ENCODE measurements at places on chromosomes 1 and 21. TPM values are rescaled to one million over a fixed set of nuclear protein-coding genes. Genes with fewer than 3 reads are reported as not detected.
A peak's percentile ranks its signal among the peaks of the same experiment; 100 is the strongest.

DNA sequence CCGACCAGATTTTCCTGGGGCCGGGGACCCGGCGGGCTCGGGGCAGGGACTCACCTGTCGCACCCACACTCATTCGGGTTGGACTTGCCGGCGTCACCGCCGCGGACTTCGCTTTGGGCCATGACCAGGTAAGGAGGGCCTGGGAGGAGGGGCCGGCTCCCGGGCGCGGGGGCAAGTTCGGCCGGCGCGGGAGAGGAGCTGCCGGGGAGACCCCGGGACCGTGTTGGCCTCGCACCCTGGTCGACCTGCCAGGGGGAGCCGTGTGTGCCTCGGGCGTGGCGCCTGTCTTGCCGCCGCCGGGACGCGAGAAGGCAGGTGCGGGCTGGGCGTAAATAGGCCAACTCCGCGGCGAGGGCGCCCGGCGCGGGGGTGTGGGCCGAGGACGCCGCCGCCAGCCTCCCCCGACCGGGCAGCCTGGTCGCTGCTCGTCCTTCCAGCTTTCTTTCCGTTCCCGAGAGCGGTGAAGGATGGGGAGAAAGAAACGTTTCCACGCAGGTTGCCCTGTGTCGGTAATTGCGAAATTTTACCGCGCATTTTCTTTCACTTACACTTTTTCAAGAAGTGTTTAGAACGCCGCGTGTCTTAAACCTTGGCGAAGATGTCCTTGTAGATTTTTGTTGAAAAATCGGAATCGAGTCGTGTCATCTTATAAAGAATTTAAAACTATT lies 558 bp downstream of the USP1 start:
- ATAC-seq, result peak; percentile 0

- ATAC-seq, result no peak
Measured at GRCh38 chr1:42461196-42461595, 1.9 kb upstream of the CCDC30 start.

- no peak for ATAC-seq
Measured at GRCh38 chr1:26686795-26687194, 9.0 kb upstream of the ARID1A start.

DNA sequence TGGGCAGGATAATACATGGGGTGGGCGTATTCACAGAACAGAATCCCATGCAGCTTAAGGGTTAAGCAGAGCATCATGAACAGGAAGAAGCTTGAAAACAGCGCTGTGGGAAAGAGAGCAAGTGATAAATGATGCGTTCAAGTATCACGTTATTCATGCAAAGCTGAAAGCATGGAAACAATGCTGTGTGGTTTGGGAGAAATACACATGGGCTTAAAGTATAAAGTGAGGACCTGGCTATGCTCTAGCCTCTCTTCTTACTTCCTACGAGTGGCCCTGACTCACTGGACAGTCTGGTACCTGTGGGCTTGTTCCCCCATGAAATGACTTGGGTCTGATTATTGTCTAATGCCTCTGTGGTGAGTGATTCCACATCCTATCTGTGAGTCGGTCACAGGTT lies 25.7 kb downstream of the TMPRSS2 start:
- ATAC-seq, result peak; percentile 26

DNA sequence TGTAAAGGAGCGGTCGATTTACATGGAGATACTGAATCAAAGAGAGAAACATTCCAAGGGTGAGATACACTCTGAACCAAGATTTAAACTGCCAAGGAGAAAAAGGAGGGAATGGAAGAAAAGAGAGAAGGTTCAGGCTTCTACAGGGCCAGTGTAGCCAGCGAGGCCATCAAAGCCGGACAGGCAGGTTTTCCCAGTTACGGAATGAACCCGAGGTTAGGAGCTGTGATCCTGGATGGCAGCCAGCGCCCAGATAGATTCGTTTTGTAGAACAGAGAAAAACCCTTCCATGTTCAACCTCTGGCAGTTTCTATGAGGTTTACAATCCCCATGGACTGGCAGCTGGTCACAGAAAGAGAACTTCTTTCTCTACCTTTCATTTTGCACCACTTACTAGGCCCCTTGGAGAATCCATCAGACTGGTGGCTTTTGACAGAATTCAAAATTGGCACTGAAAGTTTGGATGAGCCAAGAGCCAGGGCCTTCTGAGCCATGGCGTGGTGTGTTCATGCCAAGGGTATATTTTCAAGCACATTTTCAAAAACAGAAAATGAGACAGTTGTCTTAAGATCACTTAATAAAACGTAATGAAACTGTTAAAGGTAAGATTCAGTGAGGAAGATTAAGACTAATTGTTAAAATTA lies 171.5 kb downstream of the RUNX1 start:
- ATAC-seq, result no peak

DNA sequence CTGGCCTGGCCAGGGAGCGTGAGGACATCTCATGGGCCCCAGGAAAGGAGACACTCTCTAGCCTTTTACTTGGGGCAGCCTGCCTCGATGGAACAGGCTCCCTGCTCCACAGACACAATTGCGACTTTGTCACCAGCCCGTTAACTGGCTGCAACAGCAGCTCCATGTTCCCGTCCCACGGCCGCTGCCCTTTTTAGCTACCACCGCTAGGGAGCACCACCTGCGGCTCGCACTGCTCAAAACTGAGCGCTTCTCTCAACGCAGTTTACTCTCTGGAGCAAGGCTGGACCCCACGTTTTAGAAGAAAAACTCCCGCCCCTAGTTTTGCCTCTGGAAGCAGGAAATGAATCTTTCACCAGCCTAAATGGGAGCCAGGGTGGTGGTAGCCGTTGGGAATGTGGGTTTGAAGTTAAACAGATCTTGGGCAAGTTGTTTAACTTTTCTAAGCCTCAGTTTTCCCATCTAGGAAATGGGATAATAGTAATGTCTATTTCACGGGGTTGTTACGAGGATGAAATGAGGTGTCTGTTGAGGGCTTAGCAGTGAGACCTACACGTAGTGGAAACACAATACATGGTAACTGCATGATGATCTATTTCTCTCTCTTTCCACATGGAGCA lies 3.5 kb upstream of the LRRC38 start:
- ATAC-seq, result no peak

- no peak for ATAC-seq
Measured at GRCh38 chr1:174197088-174197487, 37.8 kb downstream of the RABGAP1L start.

GRCh38 chr1:160858097-160858496 lies 4.6 kb downstream of the CD244 start:
- ATAC-seq, result no peak

- no peak for ATAC-seq
Measured at GRCh38 chr1:63836830-63837229, 63.0 kb downstream of the ROR1 start.

- ATAC-seq, result no peak
Measured at GRCh38 chr1:83735526-83735925, 263.4 kb downstream of the TTLL7 start.

DNA sequence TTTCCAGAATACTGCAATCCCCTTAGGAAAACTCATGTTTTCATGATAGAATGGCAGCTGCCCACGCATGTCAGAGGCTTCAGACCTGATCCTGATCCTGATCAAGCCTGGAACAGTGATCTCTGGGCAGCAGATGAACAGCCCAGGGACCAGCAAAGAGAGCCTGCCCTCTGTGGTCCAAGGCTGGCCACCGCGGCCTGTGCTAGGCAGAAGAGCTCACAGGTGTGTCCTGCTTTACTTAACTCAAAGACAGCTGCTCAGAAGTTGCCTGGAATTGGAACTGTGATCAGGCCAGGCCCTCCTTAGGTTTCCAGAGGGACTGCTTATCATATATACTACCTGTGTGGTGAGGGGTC lies 21.2 kb upstream of the BCAR3 start:
- no peak for ATAC-seq

- no peak for ATAC-seq
Measured at GRCh38 chr21:32426066-32426465, 13.6 kb downstream of the EVA1C start.

DNA sequence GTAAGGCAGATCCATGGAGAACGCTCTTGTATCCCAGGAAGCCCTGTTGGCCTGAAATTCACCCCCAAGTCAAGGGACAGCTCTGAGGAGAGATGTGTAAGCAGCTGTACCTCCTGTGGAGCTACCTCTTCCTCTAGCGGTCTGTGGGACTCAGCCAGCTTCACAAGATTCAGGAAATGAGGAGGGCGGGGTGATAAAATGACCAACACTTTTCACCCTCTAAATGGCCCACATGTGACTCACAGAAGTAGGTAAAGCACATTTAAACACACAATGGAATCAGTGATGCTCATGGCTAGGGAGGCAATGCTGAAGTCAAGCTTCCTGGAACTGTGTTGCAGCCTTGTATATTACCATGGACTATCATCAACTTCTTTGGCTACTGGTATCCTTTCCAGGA lies at the start of gene SH2D1B:
TSS of gene SH2D1B (minus strand) at position 135 of the 400 bp plus-strand sequence. CDS start at position 15, 120 bp downstream.
- ATAC-seq, result no peak

GRCh38 chr1:111197598-111198284 lies 2.7 kb downstream of the DENND2D start:
- ATAC-seq, result no peak

Gene GJC2
- 0.81 TPM for total RNA-seq

Gene EDARADD
- total RNA-seq, result 3.6 TPM

Gene DMBX1
- total RNA-seq, result 0.26 TPM

Gene CACHD1
- total RNA-seq, result 20.1 TPM

Gene CD53
- total RNA-seq, result 2.7 TPM

All from motor neuron (in vitro differentiated cells).